Stimulated activated CD4-positive, alpha-beta T cell treated with anti-CD3 and anti-CD28 coated beads, Interleukin-12 subunit alpha, Interleukin-12 subunit beta, amount 100 ng/mL, for 24 hours (primary cell): ENCODE measurements at places on chromosomes 2 and 18.

- DNase-seq, result no peak
Measured at GRCh38 chr18:21686282-21687105, 18.1 kb downstream of the ABHD3 start.

GRCh38 chr2:16899958-16900357 lies 234.3 kb upstream of the CYRIA start:
- DNase-seq, result no peak

DNA sequence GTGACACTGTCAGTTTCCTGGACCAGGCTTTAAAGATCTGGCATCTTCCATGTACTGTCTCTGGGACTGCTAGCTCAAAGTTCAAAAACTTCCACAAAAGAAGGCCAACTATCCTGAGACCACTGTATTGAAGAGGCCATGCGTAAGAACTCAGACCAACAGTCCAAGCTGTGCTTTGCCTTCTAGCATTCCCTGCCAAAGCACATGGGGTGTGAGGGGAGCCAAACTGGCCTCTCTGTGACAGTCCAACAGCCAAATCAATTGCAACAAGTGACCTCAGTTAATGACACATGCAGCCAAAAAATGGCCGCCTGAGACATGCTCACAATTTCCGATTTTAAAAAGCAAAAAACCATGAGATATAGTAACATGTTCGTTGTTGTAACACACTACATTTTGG lies 160.3 kb upstream of the CDH19 start:
- DNase-seq, result no peak

DNA sequence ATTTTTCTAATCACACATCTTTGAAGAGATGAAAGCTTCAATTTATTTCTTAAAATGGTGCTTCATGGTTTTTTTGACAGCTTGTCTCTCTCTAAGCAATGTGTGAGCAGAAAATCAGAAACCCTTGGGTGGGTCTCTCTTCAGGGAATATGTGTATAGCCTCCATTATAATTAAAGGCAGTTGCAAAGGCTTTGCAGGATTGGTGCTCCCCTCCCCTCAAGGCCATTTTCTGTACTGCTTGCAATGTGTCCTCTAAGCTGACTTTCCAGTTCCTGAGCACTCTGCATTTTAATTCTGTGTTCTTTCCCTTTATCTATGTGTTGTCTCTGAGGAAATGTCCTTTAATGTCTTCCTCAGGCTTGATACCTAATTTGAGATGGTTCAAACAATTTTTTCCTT lies 172.6 kb downstream of the DPP4 start:
- no peak for DNase-seq

DNA sequence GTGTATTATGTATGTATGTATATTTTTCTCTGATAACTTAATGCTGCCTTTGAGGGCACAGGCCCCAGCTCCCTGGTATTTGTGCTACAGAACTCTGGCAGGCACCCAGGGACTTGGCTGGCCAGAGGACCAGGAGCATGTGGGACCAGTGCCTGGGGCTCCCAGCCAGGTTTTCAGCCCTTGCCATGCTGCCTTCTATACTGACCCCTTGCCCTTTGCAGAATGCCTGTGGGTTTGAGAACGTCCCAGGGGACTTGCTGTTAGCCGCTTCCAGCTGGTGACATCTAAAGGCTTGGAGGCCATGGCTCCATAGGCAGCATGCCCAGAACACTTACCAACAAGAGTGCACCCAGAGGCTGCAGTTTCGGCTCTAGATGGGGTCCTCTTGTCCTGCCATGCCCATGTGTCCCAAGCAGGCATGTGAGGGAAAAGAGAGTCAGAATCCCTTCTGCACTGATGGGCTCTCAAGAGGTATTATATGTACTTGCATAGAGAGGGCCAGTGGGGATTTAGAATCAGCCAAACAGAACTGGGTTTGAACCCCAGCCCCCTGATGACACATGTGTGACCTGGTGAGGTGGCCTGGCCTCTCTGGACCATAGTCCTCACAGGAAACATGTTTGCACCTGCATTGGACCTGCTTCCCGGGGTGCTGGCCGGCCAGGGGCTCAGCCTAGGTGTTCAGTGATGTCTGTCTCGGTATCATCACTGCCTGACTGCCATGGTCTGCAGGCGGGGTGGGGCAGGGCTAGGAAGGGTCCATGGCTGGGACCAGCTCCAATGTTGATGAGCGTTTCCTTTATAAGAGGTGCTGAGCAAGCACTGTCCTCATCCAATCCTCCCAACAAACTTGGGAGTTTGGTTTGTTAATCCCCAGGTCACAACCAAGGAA lies 119.2 kb upstream of the FHL2 start:
- DNase-seq, result no peak

DNA sequence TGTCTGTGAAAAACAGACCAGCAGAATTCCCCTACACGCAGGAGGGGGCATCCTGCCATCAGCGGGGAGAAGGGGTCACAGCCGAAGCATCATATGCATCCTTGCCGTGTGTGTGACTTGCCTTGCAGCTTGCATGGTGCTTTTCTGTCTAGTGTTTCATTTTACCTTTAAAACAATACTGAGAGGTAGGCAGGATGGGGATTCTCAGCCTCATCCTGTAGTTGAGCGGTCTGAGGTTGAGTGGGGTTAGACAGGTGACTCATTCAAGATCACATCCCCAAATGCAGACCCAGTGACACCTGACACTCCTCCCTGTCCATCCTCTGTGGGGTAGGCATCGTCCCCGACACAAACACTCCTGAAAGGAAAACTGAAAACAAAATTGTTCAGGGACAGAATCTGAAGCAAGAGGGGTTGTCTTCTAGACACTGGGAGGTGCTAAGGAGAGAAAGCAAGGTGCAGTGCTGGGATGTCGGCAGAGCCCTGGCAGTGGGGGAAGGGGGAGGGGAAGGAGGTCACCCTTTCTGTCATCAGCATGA lies 7.9 kb downstream of the ARL4C start:
- DNase-seq, result no peak

- no peak for DNase-seq
Measured at GRCh38 chr18:62245177-62245576, 58.1 kb downstream of the RELCH start.

GRCh38 chr2:56770490-56770889 lies 586.7 kb downstream of the CCDC85A start:
- DNase-seq, result no peak

- DNase-seq, result no peak
Measured at GRCh38 chr2:32772638-32773447, 145.0 kb downstream of the TTC27 start.

- DNase-seq, result no peak
Measured at GRCh38 chr2:33412920-33413319, 63.5 kb upstream of the RASGRP3 start.

DNA sequence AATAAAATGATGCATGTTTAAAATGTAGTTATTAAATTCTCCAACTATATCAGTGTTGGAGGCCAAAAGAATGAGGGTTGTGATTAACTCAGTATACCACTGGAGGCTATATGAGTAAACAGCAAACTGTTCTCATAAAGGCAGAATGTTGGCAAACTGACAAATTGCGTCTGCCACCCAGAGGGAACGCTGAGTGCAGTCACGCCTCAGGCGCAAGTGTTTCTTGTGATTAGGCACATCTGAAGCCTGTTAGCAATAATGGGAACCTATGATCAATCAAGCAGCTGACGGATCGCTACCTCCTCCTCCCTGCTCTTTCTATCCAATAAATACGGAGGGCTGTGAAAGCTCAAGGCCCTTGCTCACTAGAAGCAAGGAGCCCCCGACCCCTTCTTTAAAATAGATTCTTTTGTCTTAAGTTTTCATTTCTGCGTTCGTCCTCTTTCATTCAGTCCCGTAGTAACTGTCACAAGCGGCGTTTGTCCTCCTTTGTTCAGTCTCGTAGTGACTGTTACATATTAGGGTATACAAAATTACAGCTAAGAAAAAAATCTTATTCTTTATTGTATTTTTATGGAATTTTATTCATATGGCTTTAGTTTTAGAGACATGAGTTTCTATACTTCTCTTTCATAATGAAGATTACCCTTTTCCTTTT lies 16.3 kb upstream of the RMND5A start:
- no peak for DNase-seq

GRCh38 chr2:165122521-165122920 lies 81.3 kb downstream of the SCN3A start:
- DNase-seq, result no peak

DNA sequence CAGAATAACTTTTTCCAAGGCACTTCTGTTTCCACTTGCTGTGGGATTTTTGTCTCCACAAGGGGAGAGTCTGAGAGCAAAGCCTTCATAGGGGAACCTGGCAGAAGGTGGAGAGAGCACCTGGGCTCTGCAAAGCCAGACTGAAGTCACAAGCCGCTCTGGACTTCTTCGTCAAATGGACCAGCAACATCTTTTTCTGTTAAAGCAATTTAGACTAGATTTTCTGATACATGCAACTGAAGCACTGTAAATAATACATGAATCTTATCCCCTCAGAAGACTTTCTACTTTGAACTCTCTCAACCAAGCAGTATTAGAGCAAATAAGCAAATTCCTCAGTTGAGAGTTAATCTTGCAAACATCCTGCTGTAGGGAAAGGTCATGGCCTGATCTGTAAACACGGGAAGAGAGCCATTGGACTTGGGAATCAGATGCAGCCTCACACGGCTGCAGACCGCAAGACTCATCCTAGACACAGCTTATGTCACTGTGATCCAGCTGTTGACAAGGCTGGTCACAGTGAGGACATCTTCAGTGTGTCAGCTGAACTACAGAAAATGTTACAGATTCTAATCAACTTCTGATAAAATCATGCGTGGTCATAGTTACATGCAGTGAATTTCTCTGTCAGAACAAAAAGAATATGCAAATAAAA lies 3.2 kb downstream of the SH3YL1 start:
- no peak for DNase-seq

GRCh38 chr2:154368153-154368552 lies 330.3 kb upstream of the KCNJ3 start:
- no peak for DNase-seq

GRCh38 chr2:23685181-23685580 lies 241.7 kb downstream of the ATAD2B start:
- DNase-seq, result no peak

DNA sequence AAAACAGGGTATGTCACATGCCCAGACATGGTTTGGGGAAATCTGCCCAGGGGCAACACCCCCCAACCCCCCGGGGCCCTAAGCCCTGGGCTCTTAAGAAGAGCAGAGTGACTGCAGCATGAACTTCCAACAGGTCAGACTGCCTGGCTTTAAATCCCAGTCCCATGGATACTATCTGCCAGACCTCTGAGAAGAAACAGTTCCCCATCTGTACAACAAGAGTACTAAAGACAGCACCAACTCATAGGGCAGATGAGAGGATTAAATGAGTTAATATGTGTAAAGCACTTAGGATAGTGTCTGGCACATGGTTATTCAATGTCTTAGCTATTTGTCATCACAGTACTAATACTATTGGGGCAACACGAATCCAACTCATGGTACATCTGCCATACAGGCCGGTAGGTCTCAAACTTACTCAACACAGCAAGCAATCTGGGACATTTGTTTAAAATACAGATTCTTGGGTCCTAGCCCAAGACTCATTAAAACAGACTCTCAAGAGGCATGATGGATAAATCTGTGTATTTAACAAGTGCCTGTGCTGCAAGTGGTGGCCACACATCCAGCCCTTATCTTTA lies 23.4 kb downstream of the CDH2 start:
- no peak for DNase-seq

- DNase-seq, result no peak
Measured at GRCh38 chr2:219001100-219001576, 7.9 kb upstream of the CRYBA2 start.

GRCh38 chr2:30372826-30373225 lies 74.2 kb upstream of the LCLAT1 start:
- DNase-seq, result no peak
